ENCODE measurements at places on chromosomes 11 and 22.

DNA sequence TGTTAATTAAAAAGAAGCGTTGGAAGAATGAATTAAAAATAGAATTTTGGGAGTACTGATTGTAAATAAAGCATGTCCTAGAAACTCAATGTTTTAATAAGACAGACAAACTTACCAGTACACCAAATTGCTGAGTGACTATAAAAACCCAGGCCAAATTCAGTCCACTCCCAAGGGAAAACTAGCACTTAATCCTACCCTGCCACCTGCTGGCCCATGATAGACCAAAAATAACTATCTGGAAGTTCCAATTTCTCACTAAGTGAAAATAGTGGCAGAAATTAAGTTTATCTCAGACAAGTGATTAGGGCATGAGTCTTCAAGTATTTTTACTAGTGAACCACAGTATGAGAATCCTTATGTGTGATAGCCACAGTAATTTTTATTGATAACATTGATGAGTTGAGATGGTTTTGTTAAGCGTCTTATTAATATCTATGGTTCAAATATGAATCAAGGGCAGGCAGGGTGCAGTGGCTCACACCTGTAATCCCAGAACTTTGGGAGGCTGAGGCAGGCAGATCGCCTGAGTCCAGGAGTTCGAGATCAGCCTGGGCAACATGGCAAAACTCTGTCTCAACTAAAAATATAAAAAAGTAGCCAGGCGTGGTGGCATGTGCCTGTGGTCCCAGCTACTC lies 9.8 kb upstream of the DDX10 start:
- DNase-seq = peak; percentile 46

DNA sequence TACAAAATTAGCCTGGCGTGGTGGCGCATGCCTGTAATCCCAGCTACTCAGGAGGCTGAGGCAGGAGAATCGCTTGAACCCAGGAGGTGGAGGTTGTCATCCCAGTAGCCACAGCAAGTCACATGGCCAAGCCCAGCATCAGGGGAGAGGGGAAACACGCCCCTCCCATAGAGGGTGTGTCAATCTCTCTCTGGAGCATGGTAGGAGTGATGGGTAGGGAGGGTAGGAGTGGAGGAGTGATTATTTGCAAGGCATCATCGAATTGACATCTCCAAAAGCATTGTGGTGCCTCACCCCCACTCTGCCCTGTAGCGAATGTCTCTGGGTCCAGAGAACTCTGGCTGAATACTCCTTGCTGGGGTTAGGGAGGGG lies 6.1 kb upstream of the SSTR3 start:
- DNase-seq = peak; percentile 36

- DNase-seq = no peak
These were observed 925.7 kb upstream of the CCDC90B start for GRCh38 chr11:84211896-84212295.

GRCh38 chr11:30424321-30424720 lies 101.4 kb downstream of the ARL14EP start:
- DNase-seq = no peak

- no peak for DNase-seq
These were observed 21.0 kb upstream of the WNT7B start for GRCh38 chr22:45997777-45998637.

- no peak for DNase-seq
These were observed 5.3 kb downstream of the RNH1 start for GRCh38 chr11:501683-502287.

DNA sequence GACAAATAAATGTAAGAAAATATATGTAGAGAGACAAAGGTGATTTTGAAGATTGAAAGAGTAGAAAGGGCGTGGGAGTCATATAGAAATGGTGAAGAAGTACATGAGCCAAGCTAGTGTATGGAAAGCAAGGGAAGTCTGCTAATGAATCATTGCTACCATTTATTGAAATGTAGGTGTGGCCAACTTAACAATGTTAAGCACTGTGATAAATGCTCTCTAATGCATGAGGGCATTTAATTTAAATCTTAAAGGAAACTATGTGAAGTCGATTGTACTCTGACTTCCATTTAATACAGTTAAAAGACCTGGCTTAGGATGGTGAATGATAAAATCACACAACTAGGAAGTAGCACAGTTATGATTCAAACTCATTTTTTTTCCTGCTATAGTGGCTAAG lies 219.9 kb downstream of the CASP12 start:
- DNase-seq = no peak

DNA sequence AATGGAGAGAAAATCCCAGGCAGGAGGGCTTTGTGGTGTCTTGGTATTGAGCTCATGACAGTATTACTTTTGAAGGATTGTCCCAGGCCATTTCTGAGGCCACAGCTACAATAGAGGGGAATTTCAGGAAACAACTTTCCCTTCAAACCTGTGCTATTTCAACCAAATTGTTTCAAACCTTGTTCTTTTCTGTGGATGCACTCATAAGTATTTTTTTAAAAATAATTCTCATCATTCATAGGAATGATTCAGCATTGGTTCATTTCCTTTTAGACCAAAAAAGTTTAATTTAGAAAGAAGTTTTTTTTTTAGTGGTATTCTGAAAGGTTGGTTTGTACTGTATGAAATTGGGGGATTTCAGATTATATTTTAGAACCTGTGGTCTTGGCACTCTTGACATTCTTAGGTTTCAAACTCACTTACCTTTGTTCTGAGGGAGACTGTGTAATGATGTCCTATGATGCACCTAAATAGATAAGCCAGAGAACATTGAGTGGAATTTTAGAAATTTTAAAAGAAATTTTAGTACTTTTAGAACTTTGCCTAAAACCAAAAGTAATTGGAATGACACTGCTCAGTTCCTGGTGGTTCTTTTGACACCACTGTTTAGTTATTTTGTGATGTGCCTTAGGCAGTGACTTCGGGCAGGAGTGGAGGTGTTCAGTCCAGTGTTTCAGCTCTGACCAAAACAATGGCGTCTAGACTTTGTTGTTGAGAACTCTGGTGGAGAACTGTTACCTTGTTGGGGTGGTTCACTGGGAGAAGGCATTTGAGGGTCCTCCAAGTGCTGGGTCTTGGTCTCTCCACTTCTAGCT lies 12.2 kb downstream of the TEAD1 start:
- no peak for DNase-seq

- DNase-seq = no peak
These were observed 17.3 kb upstream of the OOSP4B start for GRCh38 chr11:59999691-60000090.

- no peak for DNase-seq
These were observed 136.3 kb downstream of the SHANK2 start for GRCh38 chr11:71115770-71116692.

GRCh38 chr11:38814670-38815069 lies 2216.6 kb upstream of the RAG2 start:
- DNase-seq = no peak

DNA sequence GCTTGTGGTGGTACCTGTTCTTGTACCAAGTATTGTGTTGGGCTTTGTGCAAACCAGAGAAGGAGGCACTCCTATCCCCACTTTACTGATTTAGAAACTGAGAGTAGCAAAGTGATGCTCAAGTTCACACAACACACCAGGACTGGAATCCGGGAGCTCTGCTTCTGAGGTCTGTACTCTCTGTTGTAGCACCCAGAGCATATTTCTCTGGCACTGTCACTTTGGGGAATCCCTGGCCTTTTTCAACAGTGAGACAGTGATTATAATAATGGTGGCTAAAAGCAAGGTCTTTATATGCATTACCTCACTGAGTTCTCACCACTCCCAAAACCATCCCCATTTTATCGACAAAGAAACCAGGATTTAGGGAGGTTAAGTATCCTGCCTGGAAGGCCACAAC lies 362.4 kb downstream of the TENM4 start:
- DNase-seq = no peak

DNA sequence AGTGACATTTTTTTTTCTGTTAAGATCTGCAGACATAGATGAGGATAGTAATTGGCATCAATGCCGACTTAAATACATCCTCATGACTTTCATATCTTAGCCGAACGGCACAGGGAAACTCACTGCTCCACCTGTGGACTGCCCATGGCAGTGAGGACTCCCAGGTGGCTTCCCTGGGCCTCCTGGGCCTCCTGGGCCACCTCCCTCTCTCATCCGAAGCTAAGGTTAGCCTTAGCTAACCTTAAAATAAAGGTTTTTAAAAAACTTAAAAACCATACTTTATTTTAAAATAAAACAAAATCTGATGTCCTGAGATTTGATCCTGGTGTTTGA lies 38.1 kb upstream of the TSKU start:
- DNase-seq = no peak

DNA sequence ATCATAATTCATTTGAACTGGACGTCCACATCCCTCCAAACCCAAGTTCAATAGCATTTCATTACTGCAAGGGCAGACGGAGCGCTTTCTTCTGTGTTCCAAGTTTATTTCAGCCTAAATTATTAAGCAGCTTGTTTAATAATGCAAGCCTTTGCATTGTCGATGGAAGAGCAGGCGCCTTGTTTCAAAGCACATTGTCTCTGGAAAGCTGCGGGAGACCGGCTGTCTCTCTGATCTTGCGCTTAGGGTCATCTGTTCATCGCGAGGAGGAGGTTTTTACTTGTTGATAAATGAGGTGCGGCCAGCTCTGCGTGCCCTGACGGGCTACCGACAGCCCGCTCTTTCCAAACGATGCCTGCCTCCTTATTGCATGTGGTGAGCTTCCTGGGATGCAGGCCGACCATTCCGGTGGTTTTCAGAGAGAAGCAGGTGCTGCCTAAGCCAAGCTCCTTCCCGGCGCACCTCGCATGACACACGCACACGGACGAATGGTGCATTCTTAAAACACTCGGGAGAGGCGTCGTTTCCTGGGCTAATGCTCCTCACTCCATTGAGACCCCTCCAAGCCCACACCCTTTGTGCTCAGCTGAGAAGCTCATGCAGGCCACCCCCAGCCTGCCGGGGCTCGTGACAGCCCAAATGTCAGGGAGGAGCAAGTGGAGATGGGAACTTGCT lies 456.9 kb downstream of the BRD1 start:
- no peak for DNase-seq

DNA sequence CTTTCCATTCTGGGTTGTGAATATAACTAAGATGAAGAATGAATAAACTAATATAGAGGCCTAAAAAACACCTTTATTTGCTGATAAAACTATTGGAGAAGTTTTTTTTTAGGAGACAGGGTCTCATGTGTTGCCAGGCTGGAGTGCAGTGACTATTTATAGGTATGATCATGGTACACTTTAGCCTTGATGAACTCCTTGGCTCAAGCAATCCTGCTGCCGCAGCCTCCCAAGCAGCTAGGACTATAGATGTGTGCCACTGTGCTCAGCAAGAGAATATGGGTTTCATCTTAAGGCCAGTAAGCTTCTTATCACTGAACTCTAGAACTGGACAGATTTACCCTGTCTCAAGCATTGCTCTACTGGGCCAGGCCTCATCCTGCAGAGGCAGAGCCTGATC lies 26.6 kb downstream of the CCDC90B start:
- DNase-seq = no peak

- DNase-seq = no peak
These were observed 752.7 kb downstream of the KCNA4 start for GRCh38 chr11:29263971-29264682.

DNA sequence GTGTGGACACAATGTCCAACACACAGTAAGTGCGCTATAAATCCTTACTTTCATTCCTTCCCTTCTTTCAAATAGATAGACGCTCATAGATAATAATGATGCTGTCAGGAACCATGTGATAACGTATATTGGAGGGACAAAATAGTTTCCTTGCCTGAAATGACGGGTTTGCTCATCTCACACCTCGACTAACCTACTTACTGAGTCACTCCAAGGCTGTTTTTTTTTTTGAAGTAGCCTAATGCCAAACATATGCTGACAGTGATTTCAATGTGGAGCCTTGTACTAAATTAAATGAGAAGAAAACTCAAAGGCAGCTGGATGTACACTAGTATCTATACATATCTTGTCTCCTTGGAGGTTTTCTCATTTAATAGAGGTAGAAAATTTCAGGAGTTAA lies 400.5 kb downstream of the NELL1 start:
- no peak for DNase-seq

DNA sequence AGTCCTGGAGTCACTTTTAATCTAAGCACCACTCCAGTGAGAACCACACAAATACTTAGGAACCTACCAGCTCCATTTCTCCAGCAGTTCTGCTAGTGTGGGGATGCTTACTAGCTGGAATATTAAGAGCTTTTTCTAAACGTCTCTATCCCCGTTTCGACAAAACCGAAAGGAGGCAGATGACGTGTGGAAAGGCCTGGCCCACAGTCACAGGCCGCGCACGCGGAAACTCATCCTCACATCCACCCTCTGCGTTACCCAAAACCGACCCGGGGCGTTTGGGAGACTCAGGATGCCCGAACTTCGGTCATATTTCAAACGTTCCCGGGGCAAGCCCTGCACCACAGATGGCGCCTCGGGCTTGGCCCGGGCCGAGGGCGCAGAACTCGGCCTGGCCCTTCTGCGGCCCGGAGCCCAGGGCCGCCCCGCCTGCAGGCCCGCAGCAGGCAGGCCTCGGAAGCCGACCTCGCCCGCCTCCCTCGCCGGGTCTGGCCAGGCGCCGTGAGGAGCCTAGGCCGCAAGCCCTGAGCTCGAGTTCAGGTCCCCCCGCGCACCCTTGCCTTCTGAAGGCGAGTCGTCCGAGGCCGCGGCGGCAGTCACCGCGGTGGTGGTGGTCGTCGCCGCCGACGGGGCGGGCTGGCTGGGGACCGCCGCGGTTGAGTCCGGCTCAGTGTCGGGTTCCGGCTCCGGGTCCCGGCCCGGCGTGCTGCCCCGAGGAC lies 473 bp downstream of the FNBP4 start:
- DNase-seq = peak; percentile 86

DNA sequence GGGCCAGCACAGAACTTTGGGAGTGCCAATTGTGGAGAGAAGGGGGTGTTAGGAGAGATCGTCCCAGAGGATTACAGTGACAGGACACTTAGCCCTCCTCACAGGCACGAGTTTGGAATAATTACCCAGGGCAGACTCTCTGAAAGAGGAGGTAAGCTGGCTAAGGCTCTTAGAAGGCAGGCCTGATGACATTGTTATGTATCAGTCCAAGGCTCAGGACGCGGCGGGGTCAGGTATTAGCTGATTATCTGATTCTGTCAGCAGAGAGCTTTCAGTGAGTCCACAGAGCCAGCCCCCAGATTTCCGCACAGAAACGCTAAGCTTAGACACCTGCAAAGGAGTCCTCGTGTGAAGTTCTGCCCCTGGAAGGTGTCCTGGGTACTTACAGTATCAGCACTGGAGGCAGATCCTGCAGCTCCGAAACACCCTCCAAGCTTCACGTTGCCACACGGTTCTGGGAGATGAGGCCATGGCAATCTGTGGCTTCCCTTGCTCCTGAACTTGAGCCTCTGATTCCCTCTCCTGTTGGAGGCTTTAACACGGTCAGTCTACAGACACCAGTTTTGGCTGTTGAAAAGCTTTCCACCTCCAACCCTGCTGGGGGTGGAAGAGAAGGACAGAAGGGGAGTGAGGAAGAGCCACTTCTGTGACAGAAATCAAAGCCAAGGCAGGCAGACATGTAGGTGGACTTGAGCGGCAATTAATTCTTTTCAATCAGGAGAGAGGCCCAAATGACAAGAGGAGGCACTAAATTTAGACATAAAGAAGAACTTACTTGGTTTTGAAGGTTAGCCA lies 123.6 kb upstream of the CADM1 start:
- no peak for DNase-seq

DNA sequence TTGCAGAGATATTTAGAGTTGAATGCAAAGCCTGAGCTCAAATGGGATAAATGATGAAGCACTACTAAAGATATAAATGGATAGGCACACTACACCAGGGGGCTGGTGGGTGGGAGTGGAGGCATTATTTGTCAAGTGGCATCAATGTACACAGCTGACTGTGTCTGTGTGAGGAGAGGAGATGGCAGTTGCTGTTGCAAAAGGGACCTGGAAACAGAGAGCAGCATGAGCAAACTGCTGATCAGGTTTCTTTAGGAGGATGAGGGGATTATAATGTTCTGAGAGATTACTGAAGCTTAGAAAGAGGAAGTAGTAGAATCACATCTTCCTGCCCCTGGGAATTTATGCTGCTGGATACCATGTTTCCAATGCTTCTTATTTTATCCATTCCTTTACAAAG lies 39.4 kb upstream of the LIN7C start:
- DNase-seq = no peak

Measured in activated naive CD4-positive, alpha-beta T cell treated with anti-CD3 and anti-CD28 coated beads, Interleukin-2, amount 10 ng/mL, durations not matched to agents 7 days and 5 days (primary cell).